Activated T-cell treated with anti-CD3 and anti-CD28 coated beads, Interleukin-2, amount 50 U/mL, for 72 hours (primary cell): ENCODE measurements at places on chromosomes 5 and 9.

DNA sequence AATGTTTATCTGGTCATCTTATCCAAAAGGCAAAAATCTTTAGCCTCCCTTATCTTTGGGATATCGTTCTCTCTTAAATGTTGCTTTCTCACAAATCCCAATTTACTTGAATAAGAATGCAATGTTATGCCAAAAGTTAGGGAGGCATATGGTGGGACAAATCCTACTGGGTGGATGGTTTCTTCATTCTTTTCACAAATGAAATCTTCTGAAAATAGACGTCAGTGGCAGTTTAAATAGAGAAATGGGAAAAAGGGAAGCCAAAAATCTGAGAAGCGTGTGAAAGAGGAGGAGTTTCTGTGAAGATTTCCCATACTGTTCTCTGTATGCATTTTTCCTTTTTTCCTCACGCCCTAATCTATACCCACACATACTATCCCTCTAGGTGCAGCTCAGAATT, 2.5 kb upstream of the PCDHAC1 start:
- DNase-seq: no peak

GRCh38 chr5:5787373-5787772, 364.9 kb downstream of the ICE1 start:
- DNase-seq: no peak

- no peak for DNase-seq
Measured at GRCh38 chr9:130990978-130991777, 17.8 kb upstream of the LAMC3 start.

- no peak for DNase-seq
Measured at GRCh38 chr5:163387589-163388343, 49.6 kb upstream of the CCNG1 start.

DNA sequence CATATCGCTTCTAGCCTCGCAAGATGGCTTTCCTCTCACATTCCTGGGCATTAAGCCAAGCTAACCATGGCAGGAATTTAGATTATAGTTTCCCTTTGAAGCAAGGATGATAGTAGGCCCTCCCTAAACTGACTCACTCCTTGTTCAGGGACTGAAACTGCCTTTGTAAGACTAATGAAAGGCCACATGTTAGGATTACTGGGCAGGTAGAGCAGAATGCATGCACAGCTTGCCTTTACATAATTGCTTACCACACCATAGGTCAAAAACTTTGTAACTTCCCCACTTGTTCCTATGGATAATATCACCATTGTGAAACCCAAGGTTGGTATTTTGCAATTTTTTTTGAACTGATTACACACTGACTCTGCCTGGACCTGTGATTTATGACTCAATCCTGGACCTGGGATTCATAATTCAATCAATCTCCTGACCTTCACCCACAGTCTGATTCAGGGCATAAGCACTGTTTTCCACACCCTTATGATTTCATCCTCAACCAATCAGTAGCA, 41.0 kb upstream of the PRDM9 start:
- DNase-seq: no peak

DNA sequence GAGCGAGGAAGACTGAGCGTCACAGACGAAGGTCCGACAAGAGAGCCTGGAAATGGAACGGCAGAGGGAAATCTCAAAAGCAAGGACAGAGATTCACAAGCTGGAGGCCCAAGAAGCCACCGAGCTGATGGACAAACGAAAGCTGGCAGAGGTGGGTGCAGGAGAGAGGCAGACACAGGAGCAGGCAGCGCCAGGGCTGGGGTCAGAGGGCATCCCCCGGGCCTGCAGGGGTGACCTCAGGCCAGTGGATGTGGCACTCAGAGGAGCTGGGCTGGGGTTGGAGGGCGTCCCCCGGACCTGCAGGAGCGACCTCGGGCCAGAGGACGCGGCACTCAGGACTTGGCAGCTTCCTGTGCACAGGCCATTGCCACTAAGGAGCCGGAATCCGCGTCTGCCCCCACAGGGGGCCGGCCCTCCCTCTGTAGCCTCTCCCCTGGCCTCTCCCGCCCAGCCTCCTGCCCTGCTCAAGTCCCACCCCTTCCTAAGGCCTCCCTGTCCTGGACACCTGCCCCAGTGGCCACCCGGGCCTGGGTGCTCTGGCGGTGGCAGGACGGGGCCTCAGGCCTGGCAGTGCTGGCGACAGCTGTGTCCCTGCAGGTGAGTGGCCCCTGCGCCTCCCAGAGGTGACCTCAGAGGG, 40.4 kb downstream of the EXD3 start:
- no peak for DNase-seq

- no peak for DNase-seq
Measured at GRCh38 chr9:108257382-108257781, 598.4 kb downstream of the ACTL7B start.

DNA sequence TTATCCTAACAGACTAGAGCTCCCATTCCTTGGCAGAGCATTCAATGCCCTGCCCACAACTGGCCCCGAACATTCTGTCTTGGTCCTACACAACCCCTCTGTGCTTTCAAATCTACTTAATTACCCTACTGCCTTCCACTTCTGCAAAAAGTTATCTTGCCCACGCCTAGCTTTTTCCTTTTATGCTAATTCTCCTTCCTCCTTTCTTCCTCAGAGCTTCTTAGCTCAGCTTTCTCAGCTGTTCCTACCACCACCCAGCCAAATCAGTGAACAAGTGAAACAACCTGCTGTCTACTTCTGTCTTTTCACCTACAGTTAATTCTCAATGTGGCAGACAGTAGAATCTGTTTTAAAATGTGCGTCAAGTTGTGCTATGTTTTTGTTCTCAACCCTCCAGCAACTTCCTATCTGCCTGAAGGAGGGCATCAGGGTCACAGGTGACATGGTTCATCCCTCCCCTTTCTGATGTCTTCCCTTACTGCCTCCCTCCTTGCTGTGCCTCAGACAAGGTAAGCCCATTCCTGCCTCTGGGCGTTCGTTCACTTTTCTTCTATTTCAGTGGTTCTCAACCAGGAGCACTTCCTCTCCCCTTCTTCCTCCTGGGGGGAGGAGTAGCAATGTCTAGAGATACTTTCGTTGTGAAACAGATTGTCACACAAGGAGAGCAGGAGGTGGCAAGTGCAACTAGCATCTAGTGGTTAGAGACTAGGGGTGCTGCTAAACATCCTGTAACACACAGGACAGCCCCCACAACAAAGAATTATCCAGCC, 1.3 kb upstream of the REEP5 start:
- DNase-seq: peak; percentile 31

GRCh38 chr9:134948149-134948548, 30.4 kb upstream of the FCN1 start:
- DNase-seq: no peak

- no peak for DNase-seq
Measured at GRCh38 chr9:123659358-123659757, 270.6 kb downstream of the DENND1A start.
